ENCODE measurements at places on chromosomes 2 and 18.

DNA sequence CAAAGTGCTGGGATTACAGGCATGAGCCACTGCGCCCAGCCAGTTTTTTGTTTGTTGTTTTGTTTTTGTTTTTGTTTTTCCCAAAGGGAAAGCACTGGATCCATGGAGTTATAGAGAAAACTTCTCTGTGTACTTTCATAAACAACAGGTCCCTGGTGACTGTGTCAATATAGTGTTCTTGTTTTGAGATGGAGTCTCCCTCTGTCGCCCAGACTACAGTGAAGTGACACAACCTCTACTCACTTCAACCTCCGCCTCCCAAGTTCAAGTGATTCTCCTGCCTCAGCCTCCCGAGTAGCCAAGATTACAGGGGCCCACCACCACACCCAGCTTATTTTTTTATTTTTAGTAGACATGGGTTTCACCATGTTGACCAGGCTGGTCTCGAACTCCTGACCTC is 16.5 kb downstream of the USP34 start:
- no peak for DNase-seq

- DNase-seq, result no peak
Observed at GRCh38 chr2:37085731-37086147, 1.4 kb downstream of the GPATCH11 start.

DNA sequence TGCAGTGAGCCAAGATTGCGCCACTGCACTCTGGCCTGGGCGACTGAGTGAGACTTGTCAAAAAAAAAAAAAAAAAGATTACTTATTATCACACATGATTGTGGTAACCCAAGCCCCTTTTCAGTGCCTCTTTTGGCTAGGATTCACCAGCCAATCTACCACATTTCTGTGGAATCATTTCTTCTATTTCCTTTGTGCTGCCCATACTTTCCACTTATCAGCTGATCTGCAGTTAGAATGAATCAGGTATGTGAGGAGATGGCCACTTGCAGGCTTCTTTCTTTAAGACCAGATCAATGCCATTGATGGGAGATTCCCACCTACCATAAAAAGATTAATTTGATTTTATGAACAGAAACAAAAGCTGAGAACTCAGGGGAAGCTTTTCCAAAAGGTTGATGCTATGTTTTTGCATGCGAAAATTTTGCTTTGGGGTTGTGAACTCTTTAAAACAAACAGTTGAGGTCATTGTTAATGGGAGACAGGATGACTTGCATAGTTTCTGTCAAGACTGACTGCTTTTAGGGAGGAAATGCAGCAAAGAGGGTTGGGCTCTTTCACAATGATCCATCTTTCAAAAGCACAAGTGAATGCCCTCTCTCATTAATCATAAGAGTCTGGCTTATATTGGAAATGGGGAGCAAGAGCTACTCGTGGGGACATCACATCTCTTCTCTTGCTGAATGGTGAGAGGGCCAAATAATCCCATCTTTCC is 66.9 kb upstream of the CYP26B1 start:
- DNase-seq, result no peak

DNA sequence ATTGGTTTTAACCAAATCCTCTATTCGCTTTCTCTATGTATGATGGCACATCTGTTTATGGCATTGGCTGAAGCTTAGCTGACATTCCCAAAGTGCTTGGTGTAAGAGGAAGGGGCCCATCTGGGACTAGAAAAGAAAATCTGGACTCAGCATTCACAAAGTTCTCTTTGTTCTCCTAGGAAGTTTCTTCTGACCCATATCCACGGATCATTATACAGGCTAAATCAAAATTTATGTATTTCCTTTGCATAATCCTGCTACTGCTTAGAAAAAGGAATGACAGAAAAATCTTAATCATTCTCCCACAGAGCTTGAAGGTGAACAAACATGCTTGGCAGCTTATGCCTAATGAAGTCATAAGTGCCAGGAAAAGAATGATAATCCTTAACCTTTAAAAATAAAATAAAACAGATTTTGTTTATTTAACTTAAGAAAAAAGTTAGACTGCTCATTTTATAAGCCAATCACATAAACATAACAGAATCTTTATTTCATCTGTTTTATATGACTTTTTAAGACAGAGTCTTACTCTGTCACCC is 88.4 kb downstream of the NYAP2 start:
- no peak for DNase-seq

DNA sequence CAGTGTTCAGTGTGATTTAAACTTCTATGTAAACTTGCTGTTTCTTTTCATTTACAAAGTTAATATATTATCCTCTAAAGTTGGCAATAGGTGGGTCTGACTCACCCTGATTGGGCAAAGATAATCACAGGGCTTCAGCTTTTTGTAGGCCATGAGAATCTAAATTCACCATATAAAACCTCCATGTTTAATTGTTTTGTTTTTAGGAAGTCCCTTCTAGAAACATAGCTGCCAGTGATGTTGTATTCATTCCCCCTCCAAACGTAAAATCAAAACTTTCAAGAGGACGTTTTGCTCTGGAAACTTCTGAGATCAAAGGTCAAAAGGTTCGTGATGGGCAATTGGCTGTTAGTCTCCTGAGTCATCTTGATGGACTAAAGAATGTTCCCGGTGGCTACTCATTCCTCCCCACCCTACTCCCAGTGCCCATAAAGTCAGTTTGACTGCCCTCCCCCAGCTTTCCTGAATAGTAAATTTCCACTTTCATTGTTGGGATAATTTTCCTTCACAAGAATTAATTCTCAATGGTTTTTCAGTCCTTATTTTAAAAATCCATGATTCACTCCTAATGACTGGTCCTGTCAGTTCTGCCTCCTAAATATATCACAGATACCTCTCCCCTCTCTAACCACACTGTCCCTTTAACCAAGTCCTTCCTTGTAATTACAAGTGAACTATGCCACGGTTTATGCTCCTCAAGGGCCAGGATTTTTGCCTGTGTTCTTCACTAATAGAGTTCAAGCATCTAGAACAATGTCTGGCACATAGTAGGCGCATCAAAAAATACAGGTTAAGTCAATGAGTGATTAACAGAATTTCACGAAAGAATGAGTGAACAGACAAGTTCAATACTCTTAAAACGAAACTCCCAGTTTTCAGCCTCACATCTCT is 164.4 kb upstream of the VRK2 start:
- DNase-seq, result no peak

- no peak for DNase-seq
Observed at GRCh38 chr18:20971886-20972267, 139.7 kb downstream of the ROCK1 start.

DNA sequence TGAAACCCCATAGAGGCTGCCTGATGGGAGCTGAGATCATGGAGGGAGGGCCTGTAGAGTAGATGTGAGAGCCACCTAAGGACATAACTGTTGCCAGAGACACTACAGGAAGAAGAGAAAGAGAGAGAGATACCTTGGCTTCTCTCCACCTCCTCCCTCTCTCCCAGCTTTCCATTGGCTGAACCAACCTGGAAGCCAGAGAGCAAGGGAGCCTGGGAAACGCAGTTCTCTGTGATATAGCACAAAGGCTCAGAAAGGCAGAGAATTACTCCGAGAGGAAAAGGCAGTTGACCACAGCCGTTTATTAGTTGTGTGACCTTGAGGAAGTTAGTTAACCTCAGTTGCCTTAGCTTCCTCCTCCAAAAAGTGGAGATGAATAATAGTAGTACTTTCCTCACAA is 37.7 kb upstream of the MAT2A start:
- DNase-seq, result no peak

- DNase-seq, result no peak
Observed at GRCh38 chr18:14074187-14074586, 58.0 kb downstream of the ZNF519 start.

GRCh38 chr2:138447889-138448570 is 53.5 kb upstream of the SPOPL start:
- no peak for DNase-seq

- DNase-seq, result no peak
Observed at GRCh38 chr2:186099826-186100225, 361.2 kb downstream of the FSIP2 start.

DNA sequence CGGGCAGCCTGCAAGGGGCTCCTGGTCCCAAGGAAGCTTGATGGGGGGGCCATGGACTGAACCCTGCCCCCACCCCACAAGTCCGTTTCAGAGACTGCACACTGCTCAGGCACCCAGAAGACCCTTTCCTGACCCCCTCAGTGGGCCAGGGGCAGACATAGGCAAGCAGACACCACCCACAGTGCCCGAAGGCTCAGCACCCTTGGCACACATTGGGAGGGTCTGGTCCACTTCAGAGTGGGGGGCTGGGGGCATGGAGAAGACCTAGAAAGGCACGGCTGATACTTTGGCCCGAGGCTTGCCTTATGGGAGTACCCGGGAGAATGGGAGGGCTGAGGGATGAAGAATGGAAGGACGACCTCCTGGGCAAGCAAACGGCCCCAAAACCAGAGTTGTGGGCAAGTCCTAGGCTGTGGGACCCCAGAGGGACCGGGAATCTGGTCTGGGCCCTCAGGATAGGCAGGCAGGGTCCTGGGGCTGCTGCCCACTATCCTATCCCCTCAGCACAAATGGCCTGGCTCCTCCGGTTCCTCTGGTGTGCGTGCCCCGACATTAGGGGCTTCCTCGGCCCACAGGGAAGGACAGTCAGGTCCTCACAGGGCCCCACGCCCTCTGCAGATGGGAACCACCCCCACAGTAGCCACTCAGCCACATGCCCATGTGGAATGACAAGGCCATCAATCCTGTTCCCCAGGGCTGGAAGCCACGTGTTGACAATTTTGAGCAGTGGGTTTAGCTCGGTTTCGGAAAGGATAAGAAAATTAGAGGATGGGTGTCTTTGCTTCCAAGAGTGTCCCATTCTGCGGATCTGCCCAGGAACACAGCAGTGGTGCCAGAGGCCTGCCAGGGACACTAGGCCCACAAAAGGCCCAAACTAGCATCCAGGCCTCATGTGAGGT is 15.0 kb upstream of the GPC1 start:
- DNase-seq, result no peak

DNA sequence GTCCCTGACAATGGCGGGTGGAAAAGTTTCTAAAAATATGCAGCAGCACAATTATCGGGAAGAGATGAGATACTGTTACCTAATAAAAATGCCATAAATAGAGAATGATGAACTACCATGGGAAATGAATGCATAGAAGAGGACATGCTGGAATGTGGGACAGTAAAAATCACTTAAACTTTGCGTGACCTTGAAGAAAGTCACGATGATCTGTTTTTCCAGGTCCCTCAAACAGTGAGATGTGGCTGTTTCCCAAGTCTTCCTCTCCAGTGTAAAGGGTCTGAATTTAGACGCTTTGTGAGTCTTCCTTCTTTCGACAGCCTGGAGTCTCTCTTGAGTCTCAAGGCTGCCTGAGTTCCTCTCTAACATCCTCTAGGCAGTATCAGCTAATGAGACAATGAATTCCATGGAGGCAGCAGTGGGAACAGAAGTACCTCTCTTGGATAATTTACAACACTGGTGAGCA is 1.4 kb downstream of the CLUL1 start:
- DNase-seq, result no peak

DNA sequence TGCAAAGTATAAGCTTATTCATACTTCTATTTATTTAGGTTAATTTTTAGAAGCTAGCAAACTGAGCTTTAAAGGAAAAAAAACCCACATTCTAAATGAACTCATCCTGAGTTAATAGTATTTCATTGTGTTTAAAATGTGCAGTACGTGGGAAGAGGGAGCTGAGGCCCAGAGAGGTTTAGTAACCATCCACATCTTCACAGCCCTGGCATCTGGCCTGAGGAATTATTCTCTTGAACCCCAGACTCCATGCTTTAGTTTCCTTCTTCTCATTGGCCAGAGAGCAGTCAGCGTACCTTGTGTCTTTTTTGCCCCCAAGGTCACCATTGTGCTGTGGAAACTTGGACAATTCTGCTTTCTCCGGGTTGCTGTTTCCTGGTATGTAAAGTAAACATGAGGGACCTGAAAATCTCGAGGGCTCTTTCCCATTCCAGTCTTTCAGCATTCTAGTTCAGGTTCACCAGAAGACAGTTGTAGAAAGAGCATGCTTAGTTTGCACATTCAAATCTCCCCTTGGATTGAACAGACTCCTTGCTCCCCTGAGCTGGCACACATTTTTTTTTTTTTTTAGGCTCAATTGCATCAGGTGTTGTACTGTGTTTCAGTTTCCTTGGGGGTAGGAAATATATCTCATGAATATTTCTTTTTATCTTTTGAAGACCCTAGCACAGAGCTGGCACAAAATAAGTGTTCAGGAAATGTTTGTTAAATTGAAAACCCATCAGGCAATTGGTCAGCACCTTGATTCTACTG is 81.4 kb downstream of the MYCN start:
- DNase-seq, result no peak

DNA sequence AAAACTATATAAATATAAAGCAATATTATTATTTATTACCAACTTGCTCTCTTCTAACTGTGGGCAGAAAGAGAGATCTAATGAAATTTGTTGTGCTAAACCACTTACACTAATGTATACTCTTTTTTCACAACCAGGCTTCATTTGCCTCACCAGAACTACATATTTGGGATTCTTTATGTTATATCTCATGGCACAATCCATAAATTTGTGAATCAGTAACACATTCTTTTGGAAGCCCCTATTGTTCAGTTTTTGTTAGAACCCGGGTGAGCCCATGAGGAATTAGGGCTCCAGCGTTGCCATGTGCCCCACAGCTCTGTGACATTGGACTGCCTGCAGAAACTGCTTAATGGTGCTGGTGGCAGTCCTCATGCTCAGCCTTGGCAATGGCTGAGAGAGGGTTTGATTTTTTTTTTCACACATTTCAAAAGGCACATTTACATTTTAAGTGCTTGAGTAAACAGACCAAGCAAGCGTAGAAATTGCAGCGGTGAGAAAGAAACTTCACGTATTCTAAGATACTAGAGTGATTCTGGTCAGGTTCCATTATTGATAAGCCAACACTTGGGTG is 15.3 kb downstream of the VIT start:
- no peak for DNase-seq

GRCh38 chr18:47501946-47502345 is 250.5 kb upstream of the SKOR2 start:
- no peak for DNase-seq

GRCh38 chr18:48640566-48641270 is 101.9 kb downstream of the CTIF start:
- DNase-seq, result no peak

GRCh38 chr2:30716123-30716900 is 90.9 kb downstream of the CAPN13 start:
- DNase-seq, result no peak

GRCh38 chr2:58651930-58652329 is 410.8 kb upstream of the FANCL start:
- no peak for DNase-seq

GRCh38 chr2:59044736-59045135 is 803.6 kb upstream of the FANCL start:
- DNase-seq, result no peak

DNA sequence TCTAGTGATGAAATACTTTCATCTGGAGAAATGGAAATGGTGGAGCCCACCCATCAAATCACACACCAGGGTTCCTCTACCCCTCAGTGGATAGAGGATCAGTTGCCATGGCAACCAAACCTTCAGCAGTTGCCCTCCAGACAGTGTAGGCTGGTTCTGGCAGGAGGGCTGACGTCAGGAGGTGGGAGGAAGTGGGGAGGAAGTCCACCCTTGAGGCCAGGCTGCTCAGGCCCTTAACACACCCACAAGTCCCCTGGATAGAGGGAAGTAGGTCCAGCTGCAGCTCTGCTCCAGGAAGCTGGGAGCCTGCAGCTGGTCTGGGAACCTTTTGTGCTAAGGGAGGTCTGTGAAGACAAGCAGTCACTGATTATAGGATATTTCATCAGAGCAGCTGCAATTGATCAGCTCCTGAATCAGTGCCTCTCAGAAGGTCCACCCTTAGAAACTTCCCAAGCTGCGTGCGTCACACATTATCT is 186.6 kb downstream of the MTX2 start:
- peak; percentile 66 for DNase-seq
